ENCODE measurements at places on chromosomes 3 and 15. TPM values are rescaled to one million over a fixed set of nuclear protein-coding genes. Genes with fewer than 3 reads are reported as not detected.

GRCh38 chr3:181402347-181402746 is 309.4 kb upstream of the SOX2 start:
- no peak for DNase-seq

- no peak for DNase-seq
Measured at GRCh38 chr3:140763532-140763931, 85.7 kb downstream of the TRIM42 start.

DNA sequence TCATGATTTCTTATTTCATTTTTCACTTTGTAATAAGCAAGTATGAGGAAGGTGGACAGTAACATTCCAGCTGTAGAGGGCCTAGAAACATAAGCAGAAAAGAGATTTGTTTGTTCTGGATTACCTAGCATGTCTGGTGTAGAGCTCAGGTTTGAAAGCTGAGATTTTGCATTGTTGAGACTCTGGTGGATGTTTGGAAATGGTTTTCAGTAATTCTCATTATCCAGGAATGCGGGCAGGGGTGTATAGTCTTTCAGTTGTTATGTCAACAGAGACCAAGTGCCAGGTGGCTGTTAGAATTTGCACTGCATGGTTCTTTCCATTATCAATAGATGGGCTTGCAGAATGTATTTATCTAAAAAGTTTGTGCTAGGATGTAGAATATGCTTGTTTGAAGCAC is 10.9 kb downstream of the GPD1L start:
- DNase-seq = no peak

DNA sequence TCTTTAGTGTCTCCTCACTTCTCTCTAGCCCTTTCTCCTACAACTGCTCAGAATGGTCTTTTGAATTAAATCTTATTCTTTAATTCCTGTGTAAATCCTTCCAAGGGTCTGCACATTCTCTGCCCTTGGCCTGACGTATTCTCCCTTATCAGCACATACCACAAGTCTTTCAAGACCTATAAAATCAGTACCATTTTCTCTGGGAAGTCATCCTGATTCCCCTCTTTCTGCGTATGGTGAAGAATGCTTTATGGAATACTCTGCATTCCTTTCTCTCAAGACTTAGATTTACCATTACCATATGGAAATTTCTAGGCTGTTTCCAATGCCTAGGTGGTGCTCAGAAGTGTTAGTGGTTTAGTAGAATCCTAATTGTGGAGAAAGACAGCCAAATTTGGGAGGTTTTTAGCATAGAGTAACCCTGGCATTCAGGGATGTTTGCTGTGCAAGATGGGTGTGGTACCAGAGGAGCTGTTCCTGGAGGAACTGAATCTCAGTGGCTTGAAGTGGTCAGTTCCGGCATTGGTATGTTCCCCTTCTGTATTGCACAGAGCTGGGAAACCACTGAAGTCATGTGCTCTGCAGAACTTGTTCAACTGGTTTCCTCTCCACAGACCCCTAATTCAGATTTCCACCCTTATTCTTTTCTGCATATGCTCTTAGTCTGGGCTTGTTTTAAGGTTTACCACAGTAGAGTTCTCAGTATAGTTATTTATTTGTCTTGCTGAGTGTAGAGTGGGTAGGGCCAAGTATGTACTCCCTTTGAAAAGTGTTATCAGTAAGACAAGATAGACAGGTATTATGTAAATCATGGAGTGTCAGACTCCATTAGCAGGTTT is 24.5 kb downstream of the IQGAP1 start:
- DNase-seq = no peak

DNA sequence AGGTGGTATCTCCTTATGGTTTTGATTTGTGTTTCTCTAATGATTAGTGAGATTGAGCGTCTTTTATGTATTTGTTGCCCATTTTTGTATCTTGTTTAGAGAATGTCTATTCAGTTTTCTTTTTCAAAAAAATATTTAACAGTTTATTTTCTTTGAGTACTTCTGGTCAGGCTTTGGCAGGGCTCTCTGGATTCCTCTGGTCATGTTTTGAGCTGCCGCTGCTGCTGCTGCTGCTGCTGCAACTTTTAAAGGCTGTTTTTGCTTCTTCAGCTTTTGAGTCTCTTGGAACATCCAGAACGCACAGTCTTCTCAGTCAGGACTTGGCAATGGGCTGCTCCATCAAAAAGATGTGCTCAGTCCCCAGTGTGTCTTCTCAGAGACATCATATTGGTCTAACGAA is 40.1 kb downstream of the REC114 start:
- DNase-seq = no peak

GRCh38 chr15:63551400-63551799 is 45.8 kb upstream of the FBXL22 start:
- no peak for DNase-seq

Gene TGM4
- not detected for total RNA-seq

Gene CCDC14
- 67.0 TPM for total RNA-seq

Gene HCN4
- 8.6 TPM for total RNA-seq
